ENCODE measurements at places on chromosomes 5 and 9.

DNA sequence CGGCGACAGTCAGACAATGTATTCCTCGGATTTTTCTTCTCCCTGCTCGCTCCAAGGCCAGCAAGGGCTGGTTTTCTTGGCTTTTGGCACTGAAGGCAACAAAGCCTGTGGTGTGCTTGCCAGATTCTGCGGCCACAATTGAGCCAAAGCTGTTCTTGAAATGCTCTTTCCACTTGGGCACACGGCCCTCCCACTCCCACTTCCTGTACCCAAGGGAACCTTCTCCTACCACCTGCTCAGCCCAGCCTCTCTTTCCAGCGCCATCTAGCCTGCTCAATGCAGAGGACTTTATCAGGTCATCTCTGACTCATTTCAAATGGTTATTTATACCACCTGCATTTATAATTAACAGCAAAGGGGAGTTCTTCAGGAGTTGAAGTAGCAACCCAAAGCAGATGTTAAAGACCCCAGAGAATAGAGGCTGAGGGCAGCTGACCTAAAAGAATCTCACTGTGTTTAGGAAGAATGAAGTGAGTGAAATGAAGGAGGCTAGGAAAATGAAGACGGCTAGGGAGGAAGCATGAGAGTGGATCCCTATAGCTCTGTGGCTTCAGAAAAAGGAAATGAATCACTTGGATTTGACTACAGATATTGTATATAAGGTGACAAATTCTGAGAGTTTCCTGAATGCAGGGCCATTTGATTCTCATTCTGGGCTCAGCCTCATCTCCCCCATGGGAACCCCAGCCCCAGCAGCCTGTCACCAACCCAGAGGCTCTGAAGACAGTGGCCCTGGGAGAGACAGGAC, 439.0 kb downstream of the ENC1 start:
- DNase-seq, result peak; percentile 55

DNA sequence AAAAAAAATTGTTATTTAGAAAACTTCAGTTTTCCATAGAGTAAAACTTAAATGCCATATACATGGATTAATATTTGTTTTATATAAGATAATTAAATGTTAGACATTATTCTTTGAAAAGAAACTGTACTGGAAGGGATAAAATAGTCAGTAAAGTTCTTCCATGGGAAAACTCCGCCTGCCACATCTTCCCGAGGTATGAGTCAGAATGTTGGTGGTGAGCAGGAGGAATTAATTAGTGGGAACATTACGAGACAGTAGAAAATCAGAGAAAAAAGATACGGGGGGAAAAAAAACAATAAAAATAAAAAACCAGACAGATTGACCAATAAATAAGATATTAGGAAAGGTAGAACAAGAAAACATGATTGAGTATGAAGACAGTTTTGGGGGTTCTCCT, 930.3 kb upstream of the C9orf72 start:
- peak; percentile 53 for DNase-seq

DNA sequence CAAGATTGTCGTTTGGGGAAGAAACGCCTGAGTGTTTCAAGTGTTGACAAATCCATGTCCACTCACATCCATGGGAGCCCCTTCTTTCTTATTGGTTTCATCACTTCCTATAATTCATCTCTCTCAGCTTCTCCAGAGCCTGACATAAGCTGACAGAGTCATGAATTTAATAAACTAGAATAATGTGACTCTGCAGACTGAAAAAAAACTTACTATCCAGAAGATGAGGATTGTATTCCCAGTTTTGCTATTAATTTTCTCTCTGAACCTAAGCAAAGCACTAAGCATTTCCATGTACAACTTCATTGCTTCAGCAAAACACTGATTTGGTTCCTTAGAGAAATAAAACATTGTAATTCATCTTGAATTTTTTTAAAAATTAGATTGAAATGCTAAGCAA, 691.8 kb downstream of the MTRR start:
- no peak for DNase-seq

GRCh38 chr5:93576994-93577853, 3.8 kb downstream of the NR2F1-AS1 start:
- DNase-seq, result no peak

- DNase-seq, result no peak
These were observed 375.8 kb downstream of the RAB3C start for GRCh38 chr5:58958701-58959100.

- DNase-seq, result no peak
These were observed 84.3 kb upstream of the COL5A1 start for GRCh38 chr9:134557331-134557730.

- no peak for DNase-seq
These were observed 96.3 kb downstream of the ANKRD33B start for GRCh38 chr5:10660135-10660534.

DNA sequence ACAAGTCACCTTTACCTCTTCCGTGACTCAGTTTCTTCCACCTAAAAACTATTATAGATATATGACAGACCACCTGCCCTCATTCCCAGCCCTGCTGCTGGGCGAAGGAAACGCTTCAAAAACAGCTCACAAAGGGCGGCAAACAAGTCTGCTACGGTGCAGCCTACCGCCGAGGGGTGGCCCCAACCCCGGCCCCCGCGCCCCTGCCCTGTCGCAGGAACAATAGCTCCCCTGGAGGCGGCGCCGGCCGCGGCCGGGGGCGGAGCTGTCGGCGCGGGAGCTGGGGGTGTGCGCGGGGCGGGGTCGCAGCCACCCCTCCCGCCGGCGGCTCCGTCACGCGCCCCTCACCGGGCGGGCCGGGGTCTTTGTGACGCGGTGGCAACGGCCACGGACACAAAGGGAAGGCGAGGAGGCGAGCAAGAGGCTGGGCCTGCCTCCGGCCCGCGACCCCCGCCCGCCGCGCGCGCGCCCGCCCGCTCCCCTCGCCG, at the start of gene TMEFF1:
Gene TMEFF1, plus strand, starts transcription at position 362 of the 488 bp plus-strand sequence. CDS start 396 bp downstream, outside the sequence.
- DNase-seq, result peak; percentile 46

DNA sequence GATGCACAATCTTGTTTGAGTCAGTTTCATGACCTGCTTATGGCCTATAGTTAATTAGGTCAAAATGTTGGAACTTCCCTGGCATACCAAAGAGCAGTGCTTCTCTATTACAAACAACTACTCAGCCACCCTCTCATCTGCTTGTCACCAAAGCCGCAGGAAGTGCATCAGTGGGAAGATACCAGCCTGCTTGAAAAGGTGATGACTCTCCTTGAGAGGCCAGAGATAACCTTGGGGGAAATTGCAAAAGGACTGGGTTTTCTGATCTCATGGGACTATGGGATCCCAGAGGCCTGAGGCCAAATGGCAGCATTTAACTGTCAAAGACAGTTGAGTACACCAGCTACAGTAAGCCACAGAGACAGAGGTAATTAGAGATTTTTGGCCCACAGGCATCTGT, 69.9 kb downstream of the C9orf57 start:
- DNase-seq, result no peak

- no peak for DNase-seq
These were observed 364.1 kb downstream of the DEPDC1B start for GRCh38 chr5:60335913-60336312.

GRCh38 chr9:90770182-90770738, 31.4 kb upstream of the SYK start:
- no peak for DNase-seq

DNA sequence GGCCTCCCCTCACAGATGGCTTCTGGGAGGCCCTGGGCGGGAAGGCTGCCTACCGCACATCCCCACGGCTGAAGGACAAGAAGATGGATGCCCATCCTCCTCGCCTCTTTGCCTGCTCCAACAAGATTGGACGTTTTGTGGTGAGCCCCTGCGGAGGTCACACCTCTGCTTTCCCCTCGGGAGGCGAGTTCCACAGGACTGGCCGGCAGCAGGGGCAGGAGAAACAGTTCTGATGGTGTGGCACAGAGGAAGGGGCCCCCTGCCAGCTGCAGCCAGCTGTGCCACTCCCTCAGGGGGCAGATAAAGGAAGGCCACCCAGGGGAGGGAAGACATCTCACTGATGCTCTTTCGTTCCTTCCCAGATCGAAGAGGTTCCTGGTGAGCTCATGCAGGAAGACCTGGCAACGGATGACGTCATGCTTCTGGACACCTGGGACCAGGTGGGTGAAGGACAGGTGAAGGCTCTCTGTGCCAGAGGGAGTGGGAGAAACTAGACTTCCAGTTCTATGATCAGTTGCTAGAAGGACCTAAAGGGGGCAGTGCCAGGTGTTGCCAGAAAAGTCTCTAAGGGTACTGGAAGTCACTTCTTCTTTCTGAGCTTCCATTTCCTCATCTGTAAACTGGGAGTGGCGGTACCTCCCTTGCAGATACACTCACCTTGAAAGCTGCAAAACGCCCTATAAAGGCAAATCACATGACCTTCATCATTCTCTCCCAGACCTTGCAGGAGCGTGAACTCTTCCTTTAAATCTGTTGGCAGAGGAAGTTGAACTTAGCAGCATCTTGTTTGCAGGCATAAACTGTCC, 41.0 kb downstream of the STOM start:
- no peak for DNase-seq

DNA sequence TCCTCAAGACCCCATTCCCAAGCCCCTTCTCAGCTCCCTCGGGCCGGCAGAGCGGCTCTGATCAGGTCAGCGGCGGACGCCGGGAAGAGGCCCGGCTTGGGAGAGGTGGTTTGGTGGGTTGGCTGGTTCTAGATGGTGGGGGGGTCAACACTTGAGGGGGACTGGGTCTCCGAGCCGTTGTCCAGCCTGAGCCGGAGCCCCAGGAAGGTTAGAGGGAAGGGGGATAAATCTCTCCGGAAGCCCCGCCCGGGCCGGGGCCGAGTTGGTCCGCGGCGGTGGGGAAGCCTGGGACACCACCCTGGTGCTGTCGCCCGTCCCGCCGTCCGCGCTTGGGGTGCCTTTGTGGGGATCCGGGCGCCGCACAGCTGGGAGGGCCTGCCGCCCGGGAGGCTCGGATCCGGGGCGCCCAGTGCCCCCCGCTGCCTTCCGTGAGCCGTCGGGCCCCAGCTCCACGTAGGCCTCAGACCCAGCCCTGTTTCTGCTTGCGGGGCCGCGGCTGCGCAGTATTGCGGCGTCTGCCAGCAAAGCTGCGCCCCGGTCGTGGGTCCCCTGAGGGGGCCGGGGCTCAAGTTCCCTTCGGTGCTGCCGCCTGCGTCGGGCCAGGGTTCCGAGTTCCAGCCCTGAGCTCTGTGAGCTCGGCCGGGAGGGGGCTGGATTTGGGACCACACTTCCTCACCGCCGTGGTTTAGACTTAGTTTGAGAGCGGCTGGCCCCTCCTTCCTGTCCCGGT, 542 bp upstream of the TRIM52 start:
- DNase-seq, result peak; percentile 78

DNA sequence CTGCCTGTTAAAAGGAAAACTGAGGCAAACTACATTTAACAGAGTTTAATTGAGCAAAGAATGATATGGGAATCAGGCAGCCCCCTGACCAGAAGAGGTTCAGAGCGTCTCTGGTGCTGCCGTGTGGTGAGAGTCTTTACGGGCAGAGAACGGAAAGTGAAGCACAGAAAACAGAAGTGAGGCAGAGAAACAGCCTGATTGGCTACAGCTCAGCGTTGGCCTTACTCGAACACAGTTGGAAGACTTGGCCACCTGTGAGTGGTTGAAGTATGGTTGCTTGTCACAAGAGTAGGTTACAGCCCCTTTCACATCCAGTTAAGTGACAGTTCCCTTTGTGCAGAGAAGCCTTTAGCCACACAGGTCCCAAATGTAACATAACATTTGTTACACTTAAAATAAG, 16.9 kb upstream of the FBP1 start:
- no peak for DNase-seq

- DNase-seq, result no peak
These were observed 484.7 kb upstream of the ARRDC3 start for GRCh38 chr5:91867799-91868198.

DNA sequence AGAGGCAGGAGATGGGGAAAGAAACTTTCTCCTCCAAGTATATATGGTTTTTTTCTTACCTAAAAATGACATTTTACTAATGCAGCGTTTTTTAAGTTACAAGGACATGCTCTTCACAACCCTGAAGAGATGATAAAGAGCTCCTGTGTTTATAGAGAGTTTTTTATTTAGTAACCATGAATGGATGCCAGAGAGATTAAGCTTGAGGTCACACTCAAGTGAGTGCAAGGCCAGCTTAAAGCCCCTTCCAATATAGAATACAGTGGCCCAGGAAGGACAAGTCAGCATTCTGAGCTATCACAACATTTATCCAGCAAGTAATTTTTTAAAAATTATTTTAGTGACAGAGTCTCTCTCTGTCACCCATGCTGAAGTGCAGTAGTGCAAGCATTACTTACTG, 6.7 kb upstream of the HAVCR2 start:
- DNase-seq, result no peak

DNA sequence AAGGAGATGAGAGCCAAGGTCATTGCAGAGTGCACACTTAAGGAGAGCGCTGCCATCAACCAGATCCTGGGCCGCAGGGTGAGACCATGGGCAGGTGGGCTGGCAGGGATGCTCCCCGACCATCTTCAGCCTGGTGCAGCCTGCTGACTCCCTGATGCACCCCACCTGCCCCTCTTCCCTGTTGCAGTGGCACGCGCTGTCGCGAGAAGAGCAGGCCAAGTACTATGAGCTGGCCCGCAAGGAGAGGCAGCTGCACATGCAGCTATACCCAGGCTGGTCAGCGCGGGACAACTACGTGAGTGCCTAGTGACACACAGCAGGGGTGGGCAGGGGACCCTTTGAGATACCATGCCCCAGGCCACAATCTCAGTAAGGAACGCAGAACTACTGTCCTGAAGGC, 28.3 kb downstream of the TCF7 start:
- DNase-seq, result no peak

DNA sequence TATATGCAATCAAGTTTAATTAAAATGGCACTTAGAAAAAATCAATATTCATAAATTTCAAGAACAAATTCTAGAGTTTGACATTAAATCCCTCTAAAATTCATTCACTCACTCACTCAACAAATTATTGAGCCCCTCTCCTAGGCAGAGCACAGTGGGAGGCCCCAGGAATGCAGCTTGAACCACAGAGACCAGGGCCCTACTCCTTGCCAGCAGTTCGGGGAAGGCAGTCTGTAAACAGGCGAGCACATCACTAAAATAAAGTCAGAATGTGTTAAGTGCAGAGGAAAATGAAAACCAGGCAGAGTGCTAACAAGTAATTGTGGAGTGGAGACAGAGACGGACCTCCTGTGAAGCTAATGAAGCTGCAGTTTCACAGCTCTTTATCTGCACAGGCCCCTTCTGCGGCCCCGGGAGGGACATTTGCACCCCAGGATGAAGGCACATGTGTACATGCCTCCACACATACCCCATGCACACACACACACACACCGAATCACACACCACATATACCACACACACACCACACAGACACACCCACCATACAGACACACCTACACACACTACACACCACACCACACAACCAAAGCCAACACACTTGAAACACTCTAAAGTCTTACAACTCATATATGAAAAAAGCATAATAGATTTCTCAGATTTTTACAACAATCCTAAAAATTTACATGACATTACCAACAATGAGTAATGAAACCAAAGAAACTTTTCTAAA, 40.5 kb downstream of the BHMT start:
- DNase-seq, result peak; percentile 29
